Thoracic aorta (tissue), 2 donors: ENCODE measurements at places on chromosomes 3 and 15. TPM values are rescaled to one million over a fixed set of nuclear protein-coding genes. Genes with fewer than 3 reads are reported as not detected.

The DNAJA4 gene
- total RNA-seq = 27.2 TPM

The GOLGA6B gene
- total RNA-seq = not detected

DNA sequence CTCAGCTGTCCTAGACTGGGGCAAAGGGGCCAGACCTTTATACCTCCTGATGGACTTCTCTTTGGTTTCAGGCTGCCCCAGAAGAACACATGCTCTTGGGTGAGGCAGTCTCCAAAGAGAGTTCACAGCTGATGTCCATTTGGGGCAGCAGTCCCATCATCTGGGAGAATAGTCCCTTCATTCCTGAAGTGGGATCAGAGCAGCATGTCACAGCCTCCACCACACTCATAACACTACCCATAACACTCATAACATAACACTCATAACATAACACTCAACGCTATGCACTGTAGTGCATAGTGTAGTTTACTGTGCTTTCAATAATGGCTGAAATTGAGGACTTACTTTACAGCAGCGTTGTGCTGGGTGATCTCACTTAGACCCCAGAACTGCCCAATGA, 36.7 kb upstream of the PLCL2 start:
- H3K4me1 ChIP-seq = no peaks in the 10 kb centered on the region
- DNase-seq = no peak
- H3K4me3 ChIP-seq = no peak overlapping the region

- no peaks in the 10 kb centered on the region for H3K36me3 ChIP-seq
- DNase-seq = no peak
- H3K4me3 ChIP-seq = no peak overlapping the region
Measured at GRCh38 chr3:138202945-138203701, 16.0 kb downstream of the ARMC8 start.

GRCh38 chr3:58723173-58723572, 56.6 kb upstream of the FAM3D start:
- no peak overlapping the region for H3K27ac ChIP-seq
- H3K27me3 ChIP-seq = no peaks in the 10 kb centered on the region
- H3K4me1 ChIP-seq = no peaks in the 10 kb centered on the region
- H3K4me3 ChIP-seq = no peak overlapping the region

DNA sequence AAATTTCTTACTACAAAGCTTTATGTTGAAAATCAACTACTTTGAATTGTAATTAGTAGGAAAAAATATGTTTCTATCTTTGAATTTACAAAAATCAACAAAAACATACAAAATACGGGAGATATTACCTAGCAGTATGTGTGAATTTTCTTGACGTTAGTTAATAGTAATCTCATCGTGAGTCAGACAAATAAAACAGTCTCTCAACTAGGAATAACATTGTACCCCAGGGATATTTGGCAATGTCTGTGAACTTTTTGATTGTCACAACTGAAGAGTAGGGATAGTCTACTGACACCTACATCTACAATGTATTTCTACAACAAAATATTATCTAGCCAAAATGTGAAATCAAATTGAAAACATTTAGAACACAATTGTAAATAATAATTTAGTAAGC, 250.3 kb downstream of the POLQ start:
- H3K4me1 ChIP-seq = no peaks in the 10 kb centered on the region
- no peaks in the 10 kb centered on the region for H3K27me3 ChIP-seq
- H3K4me3 ChIP-seq = no peak overlapping the region
- DNase-seq = no peak
